ENCODE measurements at places on chromosomes 1 and 21.

- DNase-seq = no peak
Observed at GRCh38 chr1:65398083-65398482, 22.4 kb upstream of the LEPR start.

GRCh38 chr1:59291561-59291960 is 5.3 kb upstream of the FGGY start:
- no peak for DNase-seq

DNA sequence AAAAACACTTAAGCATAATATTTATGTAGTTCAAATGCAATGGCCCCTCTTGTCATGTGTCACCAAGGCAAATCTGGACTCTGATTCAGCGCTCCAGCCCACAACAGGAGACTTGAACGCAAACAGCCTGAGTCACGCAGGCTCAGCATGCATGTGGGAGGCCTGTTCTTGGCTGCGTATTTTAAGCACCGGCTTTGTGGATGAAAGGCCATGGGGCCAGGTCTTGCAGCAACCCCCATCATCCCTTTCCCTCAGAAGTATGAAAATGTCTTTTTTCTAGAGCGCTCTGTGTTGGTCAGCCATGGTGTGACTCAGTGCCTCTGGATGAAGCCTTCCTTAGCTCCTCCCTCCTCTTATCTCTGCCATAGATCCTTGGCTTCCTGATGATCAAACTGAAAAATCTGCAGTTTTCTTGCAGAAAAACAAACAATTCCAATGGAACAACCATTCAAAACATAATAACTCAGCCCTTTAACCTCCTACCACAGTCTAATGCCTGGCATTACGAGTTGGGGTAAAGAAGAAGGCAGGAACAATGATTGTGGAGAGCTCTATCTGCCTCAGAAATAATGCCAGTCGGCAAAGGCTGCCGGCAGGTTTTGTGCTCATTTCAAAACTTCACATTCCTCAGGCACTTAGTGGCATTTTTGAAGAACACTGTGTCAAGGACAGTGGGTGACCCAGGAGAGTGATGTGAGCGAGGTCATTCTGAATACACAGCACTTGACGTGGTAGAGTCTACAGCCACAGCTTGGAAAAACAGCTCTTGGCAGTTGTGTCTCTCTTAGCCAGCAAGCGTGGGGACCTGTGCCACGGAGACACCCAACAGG is 167.5 kb downstream of the CLIC6 start:
- DNase-seq = no peak

DNA sequence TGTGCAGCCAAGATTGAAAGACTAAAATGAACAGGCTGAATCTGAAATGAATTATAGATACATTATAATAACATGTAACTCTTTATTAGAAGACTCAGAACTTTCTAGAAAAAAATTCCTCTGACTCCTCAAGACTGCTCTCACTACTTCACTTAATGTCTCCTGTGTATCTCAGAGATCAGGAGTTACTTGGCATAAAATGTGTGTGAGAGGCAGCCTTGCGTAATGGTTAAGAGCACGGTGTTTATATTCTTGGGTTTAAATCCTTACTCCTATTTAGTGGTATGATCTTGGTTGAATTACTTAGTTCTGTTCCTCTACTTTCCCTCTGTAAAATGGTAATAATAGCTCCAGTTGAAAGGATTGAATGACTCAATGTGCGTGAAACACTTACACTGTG is 634.9 kb downstream of the LTN1 start:
- DNase-seq = no peak

GRCh38 chr1:165686121-165686970 is 12.0 kb downstream of the ALDH9A1 start:
- no peak for DNase-seq
